ENCODE measurements at places on chromosomes 16 and 17.

GRCh38 chr16:2614761-2615191, 67.5 kb upstream of the KCTD5 start:
- DNase-seq: no peak

DNA sequence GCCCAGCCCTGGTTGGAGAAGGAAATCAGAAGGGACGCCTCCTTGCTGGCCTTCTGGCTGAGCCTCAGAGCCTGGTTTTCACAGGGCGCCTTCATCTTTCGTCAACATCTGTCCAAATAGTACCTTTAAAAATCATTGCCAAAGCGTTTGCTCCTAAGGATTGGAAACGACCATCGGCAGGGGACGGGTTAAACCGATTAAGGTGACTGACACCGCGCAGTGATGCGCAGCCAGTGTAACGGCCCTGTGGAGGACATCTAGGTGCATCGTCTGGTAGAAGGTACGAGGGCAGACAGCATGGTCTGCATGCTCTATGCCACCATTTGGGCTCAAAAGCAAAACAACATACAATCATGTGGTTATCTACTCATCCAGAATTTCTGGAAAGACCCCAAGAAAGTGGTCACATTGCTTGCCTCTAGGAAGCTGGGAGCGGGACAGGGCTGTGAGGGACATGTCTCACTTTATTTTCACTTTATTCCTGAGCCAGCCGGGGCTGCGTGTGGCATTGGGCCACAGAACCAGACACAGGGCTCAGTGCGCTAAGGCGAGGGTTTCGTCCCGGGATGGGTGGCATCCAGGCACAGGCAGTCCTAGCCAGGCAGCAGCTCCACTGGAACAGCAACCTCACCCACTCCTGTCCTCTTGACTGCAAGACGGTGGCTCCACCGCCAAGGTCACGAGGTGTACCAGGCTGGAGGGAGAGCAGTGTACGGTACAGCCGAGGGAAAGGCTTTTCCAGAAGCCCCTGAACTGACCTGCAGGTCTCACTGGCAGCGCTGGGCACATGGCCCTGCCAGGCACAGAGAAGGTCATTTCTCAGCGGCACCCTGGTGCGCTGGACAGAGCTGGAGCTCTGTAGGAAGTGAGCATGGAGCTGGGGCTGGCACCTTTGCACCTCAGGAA, 40.9 kb upstream of the JPH3 start:
- no peak for DNase-seq

DNA sequence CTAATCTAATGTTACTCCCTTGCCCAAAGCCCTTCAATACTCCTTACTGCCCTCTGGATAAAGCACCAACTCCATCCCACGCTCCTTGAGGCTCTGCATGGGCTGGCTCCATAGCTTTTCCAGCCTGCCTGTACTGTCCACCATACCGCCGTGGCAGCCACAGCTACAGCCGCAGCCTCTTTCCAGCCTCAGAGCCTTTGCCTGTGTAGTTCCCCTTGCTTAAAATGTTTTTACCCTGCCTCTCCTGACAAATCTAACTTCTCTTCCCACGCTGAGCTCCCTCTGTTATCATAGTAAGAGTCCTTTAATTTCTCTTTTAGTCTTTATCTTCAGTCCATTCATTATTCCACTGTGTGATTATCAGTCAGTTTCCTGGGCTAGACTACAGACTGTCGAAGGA, 22.0 kb downstream of the TEX14 start:
- DNase-seq: no peak

DNA sequence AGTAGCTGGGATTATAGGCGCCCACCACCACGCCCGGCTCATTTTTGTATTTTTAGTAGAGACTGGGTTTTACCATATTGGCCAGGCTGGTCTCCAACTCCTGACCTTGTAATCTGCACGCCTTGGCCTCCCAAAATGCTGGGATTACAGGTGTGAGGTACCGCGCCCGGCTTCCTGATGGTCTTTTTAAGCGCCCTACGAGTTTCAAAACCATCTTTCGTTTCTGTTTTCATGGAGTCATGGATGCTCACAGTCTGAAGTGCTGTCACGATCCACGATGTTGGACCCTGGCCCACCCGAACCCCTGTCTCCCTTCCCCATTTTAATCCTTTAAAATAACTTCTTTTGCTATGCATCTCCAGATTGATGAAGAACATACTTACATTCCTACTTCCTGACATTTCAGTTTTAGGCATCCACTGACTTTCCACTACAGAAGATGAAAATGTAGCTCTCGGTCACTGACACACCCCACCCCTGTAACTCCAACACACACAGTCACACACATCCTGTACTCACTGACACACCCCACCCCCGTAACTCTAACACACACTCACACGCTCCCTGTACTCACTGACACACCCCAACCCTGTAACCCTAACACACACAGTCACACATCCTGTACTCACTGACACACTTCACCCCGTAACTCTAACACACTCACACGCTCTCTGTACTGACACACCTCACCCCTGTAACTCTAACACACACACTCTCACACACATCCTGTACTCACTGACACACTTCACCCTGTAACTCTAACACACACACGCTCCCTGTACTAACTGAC, 22.6 kb upstream of the WDR45B start:
- DNase-seq: no peak

DNA sequence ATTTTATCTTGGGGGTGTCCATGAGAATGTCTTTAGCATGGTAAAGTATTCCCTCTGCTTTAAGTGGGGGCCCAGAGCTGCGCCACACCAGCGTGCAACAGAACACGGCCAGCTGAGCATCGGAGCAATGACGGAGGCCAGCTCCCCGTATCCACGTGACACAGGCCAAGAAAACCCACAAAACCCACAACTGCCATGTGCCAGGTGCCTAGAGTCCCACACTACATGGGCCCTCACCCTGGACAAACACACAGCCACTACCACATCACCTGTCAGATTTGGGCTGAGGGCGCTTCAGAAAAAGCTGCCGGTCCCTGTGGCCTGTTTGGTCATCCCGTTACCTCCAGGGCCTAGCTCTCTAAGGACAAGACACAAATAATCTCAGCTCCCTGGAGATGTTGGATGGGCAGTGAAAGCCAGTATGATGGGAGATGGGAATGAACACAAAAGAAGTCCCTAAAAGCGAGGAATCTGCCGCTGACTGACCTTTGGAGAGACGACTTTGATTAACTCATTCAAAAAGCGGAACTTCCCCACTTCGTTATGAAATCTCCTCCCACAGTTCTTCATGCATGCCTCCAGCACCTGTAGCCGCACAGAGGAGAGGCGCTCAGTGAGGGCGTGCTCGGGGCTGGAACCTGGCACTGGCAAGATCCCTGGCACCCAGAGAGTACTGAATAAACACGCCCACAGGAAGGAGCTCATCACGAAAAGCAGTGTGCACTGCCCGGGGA, 17.1 kb downstream of the GGA3 start:
- no peak for DNase-seq

- DNase-seq: no peak
These were observed 1.1 kb downstream of the CHRNE start for GRCh38 chr17:4901648-4902344.

All from LoVo (cell line).